ENCODE measurements at places on chromosomes 3 and 15. TPM values are rescaled to one million over a fixed set of nuclear protein-coding genes. Genes with fewer than 3 reads are reported as not detected.

DNA sequence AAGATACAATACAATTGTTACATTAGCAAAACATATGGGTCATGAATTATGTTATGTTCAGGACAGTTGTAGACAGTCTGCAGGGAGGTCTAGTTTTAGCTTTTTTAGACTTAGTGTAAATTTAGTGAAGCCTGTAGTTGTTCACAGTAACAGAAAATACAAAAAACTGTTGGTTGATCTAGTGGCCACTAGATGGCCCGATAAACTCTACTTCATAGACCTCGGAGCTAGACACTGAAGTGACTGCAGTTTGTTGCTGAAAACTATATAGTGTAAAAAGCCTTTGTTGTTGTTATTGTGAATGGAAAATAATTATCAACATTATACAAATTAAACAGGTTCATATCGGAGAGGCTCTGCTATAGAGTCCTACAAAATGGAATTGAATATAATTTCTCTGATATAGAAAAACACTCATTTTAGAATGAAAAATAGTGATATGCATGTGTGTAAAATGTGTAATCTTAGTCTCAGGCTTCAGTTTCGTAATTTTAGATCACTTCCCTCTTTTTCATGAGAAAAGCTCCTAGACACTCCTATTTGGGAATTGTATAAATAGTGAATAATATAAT lies 18.3 kb downstream of the MAGEL2 start:
- DNase-seq = no peak

The NDN gene
- 85.7 TPM for polyA plus RNA-seq

- no peak for DNase-seq
Observed at GRCh38 chr3:61805510-61806080, 244.2 kb downstream of the PTPRG start.

DNA sequence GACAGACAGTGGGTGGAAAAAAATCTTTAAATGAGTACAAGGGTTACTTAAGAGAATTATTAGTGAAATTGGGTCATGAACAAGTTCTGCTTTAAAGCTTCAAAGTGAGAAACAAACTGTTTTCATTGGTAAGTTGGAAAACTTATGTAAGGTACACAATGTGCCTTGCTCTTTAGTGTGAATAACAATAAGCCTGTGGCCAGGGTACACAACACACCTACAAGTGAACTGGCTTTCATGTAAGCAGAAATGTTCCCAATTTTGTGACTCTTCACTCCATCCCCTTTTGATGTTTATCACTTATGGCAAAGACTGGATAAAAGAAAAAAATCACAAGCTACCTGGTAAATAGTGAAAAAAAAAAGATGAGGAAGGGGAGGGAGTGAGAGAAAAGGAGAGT lies 253.7 kb downstream of the ZBTB20 start:
- DNase-seq = no peak

GRCh38 chr3:99586701-99587100 lies 51.7 kb upstream of the COL8A1 start:
- no peak for DNase-seq
